ENCODE measurements at places on chromosomes 13 and 19. TPM values are rescaled to one million over a fixed set of nuclear protein-coding genes. Genes with fewer than 3 reads are reported as not detected.

The ZNF256 gene
- 0.55 TPM for total RNA-seq

The ZNF723 gene
- total RNA-seq = not detected

The AP1M1 gene
- total RNA-seq = 62.4 TPM

The JAK3 gene
- total RNA-seq = 2.1 TPM

The FCGBP gene
- 3.9 TPM for total RNA-seq

The CSNK1G2 gene
- total RNA-seq = 14.4 TPM

The WASF3 gene
- 14.5 TPM for total RNA-seq

The MEF2B gene
- 0.62 TPM for total RNA-seq

The CCDC106 gene
- 6.1 TPM for total RNA-seq

DNA sequence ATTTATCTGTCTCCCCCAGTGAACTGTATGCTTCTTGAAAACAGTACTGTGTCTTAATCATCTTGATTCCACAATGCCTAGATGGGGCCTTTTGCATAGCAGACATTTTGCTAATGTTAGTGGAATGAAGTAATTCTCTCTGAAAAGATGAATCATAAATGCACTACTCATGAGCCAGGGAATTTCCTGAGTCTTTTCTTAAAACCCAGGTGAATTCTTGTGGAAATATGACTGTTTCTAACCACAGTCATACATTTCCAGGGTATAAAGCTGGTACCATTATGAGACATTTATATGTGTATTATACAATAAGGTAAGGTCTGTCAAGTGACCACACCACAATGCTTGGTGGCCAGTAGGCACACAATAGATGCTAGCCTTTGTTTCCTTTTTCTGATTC is 5.5 kb upstream of the KCTD4 start:
- DNase-seq = no peak

GRCh38 chr19:46211201-46211881 is 18.2 kb upstream of the IGFL1 start:
- DNase-seq = no peak

DNA sequence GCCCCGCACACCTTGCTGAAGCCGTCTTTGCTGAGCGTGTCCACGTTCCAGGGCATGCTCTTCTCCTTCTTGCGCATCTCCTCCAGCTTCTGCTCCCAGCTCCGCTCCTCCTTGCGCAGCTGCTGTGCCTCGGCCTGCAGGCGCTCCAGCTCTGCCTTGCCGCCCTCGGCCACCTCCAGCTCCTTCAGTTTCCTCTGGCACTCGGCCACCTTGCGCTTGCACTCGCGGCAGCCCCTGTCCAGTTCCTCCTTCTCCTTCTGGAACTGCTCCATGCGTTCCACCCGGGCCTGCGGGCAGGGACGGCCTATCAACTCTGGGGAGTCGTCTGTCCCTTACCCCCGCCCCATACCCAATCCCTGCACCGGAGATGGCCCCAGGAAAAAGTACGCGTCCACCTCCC is 7.4 kb downstream of the CDC37 start:
- no peak for DNase-seq

DNA sequence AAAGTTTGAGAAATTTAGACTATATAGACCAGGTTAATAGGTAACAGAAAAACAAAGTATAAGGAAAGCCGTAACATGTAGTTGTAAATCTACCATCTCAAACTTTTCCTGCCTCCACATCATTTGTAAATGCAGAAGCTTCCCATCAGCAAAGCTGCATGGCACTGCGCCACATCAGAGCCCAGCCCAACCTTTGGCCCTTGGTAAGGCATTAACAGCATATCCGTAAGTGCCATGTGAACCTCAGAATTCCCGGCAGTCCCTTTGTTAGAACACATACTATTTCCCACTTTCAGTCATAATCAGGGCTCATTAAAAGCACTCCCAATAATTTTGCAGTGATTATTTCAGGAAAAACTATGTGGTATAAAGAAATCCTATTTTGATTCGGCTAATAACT is 51.6 kb downstream of the MPHOSPH8 start:
- DNase-seq = peak; percentile 83

GRCh38 chr13:59197397-59197796 is 966.3 kb downstream of the DIAPH3 start:
- DNase-seq = no peak

GRCh38 chr19:54208784-54209057 is 8.1 kb downstream of the RPS9 start:
- DNase-seq = no peak

- no peak for DNase-seq
Measured at GRCh38 chr13:89457977-89458376, 1786.8 kb downstream of the SLITRK5 start.

GRCh38 chr13:22175815-22176214 is 504.9 kb downstream of the FGF9 start:
- no peak for DNase-seq

GRCh38 chr19:19336597-19336996 is 16.0 kb downstream of the MAU2 start:
- no peak for DNase-seq

DNA sequence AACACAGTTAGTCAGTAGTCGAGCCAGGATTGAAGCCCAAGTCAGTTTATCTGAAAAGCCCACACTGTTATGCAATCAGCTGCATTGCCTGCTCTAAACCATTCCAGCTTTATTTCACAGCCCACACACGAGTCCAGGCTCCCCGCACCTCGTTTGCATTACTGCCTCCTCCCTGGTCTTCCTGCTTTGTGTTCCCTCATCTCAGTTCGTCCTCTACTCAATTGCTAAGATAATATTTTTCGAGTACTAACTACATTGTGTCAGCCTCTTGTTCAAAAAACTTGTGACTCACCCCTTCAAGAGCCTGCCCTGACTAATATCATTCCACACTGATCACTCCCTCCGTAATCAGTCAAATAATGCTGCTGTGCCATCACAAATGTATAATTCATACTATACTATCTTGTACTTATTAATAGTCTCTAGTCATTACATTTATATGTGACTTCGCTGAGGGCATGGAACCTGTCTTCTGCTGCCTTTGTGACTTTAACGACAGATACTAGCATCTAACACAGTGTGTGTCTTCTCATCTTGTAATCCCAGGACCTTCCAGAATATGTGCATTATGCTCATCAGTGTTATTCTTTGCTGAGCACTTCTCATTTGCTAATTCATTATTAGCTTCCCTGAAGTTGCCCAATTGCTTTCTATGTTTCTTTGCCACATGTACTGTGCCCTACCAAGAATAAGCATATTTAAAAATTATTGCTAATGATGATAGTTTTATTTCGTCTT is 26.2 kb upstream of the WDFY2 start:
- DNase-seq = no peak

DNA sequence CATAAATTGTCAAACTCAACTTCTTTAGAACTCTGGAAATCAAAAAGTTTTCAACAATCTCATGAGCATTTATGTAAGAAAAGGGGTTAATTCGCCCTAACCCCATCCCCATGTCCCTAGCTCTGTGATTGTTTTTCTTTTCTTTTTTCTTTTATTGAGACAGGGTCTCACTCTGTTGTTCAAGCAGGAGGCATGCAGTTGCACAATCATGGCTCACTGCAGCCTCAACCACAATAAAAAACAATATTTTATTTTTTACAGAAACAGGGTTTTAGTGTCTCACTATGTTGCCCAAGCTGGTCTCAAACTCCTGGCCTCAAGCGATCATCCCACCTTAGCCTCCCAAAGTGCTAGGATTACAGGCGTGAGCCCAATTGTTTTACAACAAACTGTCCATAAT is 16.7 kb downstream of the VWA8 start:
- no peak for DNase-seq

DNA sequence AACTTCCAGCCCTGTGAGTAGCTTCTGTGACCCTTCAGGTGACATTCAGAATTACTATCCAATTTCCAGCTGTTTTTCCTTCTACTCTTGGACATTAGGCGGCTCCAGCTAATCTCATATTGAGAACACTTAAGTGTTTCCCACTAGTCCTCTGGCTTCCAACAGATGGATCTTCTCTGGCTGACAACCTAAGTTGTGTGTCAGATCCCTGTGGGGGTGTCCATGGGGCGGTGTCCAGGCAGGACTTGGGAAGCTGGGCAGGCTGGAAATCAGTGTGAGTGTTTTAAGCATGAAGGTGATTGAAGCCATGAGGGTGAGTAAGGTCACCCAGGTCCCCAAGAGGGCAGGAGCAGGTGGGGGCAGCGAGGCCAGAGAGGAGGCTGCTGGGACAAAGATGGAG is 10.1 kb downstream of the CNOT3 start:
- no peak for DNase-seq

GRCh38 chr13:80341756-80342370 is 937 bp upstream of the SPRY2 start:
- DNase-seq = peak; percentile 41

- no peak for DNase-seq
Measured at GRCh38 chr19:42123765-42124164, 8.5 kb downstream of the POU2F2 start.

DNA sequence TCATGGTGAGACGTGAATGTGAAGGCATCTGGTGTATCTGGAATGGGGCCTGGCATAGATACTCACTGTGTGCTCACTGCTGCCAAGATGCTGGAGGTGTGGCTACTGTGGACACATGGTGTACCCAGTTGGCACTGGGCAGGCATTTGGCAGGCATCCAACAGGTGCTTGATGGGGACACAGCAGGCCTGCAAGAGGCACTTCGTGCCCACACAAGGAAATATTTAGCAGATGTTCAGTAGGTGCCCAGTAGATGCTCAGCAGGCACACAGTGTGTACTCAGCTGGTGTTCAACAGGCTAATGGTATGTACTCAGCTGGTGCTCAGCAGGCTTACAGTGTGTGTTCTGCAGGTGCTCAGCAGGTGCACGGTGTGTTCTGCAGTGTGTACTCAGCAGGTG is 14.2 kb downstream of the CRTC1 start:
- DNase-seq = peak; percentile 78

DNA sequence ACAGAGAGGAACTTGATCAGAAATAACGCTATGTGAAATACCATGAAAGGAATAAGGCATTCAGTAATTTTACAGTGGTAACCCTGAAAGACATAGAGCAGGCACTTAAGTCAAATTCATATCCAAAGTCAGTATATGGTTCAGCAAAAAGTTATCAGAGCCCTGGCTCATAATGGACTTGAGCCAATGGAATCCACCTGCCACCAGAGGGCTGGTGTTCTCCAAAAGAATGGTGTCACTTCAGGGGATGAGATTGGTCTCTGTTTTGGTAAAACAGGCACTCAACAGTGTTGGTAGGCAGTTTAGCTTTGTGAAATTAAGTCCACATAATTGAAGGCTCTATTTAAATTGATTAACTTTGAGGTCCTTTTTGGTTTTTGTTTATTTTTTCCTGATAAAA is 93.9 kb downstream of the LIG4 start:
- DNase-seq = no peak

DNA sequence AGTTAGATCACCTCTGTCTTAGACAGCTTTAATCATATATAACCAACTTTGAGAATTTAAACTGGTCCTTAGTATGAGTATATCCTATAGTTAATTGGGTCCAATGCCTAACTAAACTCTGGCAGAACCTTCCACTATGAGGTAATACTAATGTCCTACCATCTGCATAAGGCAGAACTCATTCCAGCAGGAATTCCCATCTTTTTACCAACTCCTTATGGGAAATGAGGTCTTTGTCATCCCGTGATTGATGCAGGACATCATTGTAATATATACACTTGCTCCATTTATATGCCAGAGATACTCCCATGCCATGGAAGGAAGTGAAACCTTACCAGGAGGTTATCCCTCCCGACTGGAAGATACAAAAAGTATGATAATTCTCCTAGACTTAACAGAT is 2.8 kb downstream of the KCTD4 start:
- DNase-seq = no peak

DNA sequence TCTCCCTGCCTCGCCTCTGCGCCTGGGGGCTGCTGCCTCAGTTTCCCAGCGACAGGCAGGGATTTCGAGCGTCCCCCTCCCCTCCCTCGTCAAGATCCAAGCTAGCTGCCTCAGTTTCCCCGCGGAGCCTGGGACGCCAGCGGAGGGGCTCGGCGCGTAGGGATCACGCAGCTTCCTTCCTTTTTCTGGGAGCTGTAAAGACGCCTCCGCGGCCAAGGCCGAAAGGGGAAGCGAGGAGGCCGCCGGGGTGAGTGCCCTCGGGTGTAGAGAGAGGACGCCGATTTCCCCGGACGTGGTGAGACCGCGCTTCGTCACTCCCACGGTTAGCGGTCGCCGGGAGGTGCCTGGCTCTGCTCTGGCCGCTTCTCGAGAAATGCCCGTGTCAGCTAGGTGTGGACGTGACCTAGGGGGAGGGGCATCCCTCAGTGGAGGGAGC is 722 bp upstream of the ICAM1 start:
- DNase-seq = peak; percentile 89

DNA sequence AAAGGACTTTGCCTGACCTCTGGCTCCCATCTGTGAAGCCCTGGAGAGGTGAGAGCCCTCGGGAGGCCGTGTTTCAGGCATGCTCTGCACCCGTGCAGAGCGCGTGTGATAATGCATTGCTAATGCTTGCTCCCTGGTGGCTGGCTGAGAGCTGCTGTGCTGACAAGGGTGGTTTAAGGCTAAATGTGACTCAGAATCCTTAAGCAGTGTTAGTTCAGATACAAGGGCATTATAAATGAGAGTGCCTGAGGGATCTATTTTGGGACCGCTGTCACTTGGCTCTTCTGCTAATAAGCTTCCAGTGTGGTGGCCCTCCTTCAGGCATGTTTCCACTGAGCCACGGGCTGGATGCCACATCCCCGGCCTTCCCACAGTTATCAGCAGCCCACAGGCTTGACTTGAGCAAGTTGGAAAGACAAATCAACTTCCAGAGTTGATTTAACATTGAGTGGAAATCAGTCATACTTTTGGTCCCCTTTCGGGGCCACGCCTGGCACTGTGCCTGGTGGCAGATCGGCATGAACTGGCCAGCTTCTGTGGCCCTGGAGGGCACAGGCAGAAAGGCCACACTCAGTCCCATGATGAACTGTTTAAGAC is 17.0 kb downstream of the ALOX5AP start:
- DNase-seq = no peak

DNA sequence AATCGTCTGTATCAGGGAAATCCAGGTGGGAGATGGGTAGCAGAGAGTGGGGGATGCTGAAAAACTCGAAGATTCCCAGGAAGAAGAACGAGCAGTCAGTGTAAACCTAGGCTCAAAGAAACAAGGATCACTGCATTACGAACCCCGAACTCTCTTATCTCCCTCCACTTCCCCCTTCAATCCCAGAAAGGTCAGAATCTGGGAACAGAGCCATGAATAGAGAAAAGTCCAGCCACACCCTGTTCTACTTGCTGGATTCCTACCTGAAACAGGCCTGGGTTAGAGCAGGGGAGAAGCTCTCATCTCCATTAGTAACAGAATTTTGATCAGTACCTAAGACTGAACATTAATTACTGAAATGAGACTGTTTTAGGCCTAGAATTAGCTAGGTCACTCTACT is 24.4 kb downstream of the EPSTI1 start:
- DNase-seq = no peak

- peak; percentile 16 for DNase-seq
Measured at GRCh38 chr19:29121684-29122083, 91.3 kb downstream of the UQCRFS1 start.
